Globus pallidus (tissue), 1 donor: ENCODE measurements at places on chromosomes 12 and 14.

- DNase-seq: no peak
These were observed 24.9 kb downstream of the NUDT4 start for GRCh38 chr12:93402333-93403311.

GRCh38 chr14:90996967-90997366 is 63.5 kb downstream of the RPS6KA5 start:
- no peak for DNase-seq

DNA sequence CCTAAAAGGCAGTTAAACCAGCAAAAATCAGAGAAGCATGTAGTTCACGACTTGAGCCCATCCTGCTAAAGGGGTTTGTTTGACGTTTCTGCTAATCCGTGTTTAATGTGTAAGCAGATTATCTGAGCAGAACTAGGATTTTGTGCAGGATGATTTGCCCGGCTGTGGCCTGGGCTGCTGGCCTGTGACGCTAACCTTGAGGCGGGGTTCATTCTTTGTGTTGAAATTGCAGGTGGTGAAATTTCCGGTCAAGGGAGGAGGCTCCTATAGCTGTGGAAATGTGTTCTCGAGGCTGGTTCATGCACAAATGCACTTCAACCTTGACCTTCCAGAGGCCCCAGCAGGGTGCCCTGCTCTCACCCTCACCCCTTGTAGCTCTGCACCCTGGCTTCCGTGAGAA is 63.7 kb downstream of the SLC24A4 start:
- DNase-seq: no peak

DNA sequence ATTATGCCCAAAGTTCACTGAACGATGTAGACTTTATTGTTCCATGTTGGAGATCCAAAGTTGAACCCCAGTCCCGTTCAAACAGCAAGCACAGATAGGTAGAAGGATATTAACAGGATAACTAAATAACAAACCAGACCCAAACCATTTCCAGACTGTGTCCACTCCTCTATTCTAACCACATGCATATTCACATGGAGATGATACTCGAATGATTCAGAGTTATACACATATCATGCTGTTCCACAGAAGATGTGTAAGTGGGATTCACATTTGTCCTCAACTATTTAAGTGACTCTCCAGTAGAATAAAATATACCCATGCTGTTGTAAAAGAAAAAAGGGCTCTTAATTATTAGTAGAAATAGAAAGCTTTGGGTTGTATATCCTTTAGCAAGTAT is 185.9 kb downstream of the ITPR2 start:
- no peak for DNase-seq

DNA sequence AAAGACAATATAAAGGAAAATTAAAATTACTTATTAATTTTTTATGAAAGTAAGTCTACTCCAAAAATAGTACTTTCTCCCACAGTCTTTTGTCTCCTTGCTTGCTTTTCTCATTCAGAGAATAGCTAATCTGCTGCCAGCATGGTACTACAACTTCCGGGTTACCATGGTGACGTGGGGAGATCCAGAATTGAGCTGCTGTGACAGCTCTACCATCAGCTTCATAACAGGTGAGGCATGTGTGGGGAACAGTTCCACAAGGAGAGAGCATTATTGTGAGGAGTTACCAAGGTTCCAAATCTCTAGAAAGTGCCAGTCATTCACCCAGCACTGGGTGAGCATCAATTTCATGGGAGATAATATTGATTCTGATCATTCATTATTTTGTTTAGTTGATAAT is 197.8 kb downstream of the PTPRO start:
- no peak for DNase-seq

DNA sequence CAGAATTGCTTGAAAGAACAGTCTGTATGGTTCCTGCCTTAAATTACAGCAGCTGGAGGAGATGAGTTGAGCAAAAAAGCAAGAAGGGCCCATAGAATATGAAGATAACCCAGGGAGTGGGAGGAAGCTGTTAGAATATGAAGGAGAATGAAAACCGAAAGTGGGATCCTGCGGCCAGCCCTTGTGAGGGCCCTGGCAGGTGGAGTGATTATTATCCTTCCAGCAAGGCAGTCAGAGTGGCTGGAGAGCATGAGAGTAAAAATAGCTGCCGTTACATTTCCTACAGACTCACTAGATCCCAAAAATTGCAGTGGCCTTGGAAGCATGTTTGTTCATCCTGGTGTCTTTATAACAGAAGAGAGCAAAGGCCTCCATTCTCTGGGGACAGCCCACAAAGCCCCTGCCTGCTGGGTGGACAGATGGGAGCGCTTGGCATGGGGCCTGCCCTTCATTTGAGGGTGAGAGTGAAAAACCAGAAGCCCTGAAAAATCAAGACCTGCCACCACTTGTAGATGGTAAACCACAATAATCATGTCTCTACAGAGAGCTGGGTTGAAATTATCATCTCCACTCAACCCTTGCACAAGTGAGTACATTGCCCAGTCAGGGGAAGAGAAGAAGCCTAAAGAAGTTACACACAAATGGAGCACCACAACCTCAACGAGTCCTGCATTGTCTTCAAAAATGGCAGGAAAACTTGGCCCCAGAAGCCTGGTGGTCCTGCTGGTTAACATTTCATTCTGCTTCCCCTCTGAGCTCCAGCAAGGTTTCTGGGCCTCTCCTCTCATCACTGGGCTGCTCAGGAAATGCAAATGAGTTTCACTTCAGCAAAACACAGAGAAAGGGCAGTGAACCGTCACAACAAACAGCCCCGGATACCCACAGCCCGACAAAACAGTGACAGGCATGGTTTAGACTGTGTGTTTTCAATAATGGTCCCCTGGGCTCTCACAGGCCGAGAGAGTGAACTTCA is 20.5 kb downstream of the ZDHHC22 start:
- no peak for DNase-seq

DNA sequence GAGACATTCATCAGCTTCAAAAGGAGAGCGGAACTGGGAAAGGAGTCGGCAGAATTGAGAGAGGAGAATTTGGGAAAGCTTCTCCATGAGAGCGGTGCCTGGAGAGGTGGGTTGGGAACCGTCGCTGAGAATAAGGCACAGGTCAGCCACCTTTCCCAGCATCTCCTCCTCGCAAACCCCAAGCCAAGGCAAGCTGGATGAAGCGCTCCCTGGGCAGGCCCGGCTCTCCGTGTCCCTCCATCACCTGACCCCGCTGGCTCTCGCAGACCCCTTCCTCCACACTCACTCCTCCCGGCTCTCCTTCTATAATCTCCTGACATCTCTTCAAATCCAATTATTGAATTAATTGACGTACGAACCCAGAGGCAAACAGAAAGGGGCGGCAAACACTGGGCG is 18.9 kb upstream of the ATP5MC2 start:
- DNase-seq: no peak

- peak; percentile 63 for DNase-seq
These were observed 10.6 kb upstream of the MAP4K5 start for GRCh38 chr14:50542941-50543418.

DNA sequence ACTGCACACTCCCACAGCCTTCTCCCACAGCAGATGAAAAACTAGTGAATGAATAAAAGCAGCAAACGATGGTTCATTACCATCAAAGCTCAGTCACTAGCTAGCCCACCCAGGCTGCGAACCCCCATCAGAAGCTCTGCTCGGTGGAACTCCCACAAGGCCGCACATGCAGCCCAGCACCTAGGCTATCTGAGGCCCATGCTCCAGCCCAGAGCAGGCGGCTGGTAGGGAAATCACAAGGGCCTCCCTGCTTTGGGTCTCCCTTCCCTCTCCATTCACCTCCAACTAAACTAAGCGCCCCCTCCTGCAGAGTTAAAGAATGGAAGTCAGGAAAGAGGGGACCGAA is 69.0 kb downstream of the ITPK1 start:
- DNase-seq: no peak

GRCh38 chr14:35287431-35288013 is 4.7 kb upstream of the PSMA6 start:
- no peak for DNase-seq

DNA sequence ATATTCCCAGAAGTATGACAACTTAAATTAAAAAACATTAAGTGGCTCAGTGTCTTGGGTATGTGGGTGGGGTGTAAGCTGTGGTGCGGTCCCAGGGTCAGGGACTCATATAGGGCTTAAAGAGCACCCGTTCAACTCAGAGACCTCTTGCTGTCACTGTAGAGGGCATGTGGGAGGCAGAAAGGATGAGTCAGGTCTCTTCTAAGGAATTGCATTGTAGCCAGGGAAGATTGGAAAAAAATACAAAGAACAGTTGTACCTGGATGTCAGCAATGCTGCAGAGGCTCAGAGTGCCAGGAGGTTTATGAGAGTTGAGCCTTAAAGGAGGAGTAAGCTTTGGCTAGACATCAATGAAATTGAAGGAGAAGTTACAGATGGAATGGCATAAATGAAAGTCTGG is 104.1 kb downstream of the MYRFL start:
- DNase-seq: no peak

- no peak for DNase-seq
These were observed 472.1 kb downstream of the BCL11B start for GRCh38 chr14:98799891-98800290.

DNA sequence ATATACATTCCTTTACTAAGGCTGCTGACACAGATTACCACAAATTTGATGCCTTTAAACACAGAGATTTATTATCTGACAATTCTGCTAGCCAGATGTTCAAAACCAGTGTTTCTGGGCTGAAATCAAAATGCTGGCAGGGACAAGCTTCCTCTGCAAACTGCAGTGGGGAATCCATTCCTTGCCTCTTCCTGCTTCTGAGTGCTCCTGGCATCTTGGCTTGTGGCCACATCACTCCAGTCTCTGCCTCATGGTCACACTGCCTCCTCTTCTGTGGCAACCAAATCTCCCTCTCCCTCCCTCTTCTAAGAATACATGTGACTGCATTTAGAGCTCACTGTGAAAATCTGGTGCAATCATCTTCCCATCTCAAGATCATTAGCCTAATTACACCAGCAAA is 235.7 kb downstream of the TTC8 start:
- DNase-seq: no peak

- no peak for DNase-seq
These were observed 23.4 kb upstream of the PRPF39 start for GRCh38 chr14:45060551-45060950.
